Right renal pelvis (tissue), 4 donors: ENCODE measurements at places on chromosomes 4 and X.

GRCh38 chr4:40515398-40516293 is 114.0 kb downstream of the RBM47 start:
- DNase-seq = no peak

DNA sequence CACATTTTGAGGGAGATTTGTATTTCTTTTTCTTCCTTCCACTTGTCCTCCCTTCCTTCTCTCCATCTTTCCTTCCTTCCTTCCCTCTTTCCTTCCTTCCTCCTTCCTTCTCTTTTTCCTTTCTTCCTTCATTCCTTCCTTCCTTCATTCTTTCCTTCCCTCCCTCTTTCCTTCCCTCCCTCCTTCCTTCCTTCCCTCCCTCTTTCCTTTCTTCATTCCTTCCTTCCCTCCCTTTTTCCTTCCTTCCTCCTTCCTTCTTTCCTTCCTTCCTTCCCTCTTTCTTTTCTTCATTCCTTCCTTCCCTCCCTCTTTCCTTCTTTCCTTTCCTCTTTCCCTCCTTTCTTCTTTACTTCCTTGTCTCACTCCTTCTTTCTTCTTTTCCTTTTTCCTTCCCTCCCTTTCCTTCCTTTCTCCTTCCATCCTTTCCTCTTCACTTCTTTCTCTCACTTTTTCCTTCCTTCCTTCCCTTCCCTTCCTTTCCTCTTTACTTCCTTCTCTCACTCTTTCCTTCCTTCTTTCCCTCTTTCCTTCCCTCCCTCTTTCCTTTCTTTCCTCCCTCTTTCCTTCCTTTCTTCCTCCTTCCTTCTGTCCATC is 74.4 kb downstream of the DHRSX start:
- no peak for DNase-seq

DNA sequence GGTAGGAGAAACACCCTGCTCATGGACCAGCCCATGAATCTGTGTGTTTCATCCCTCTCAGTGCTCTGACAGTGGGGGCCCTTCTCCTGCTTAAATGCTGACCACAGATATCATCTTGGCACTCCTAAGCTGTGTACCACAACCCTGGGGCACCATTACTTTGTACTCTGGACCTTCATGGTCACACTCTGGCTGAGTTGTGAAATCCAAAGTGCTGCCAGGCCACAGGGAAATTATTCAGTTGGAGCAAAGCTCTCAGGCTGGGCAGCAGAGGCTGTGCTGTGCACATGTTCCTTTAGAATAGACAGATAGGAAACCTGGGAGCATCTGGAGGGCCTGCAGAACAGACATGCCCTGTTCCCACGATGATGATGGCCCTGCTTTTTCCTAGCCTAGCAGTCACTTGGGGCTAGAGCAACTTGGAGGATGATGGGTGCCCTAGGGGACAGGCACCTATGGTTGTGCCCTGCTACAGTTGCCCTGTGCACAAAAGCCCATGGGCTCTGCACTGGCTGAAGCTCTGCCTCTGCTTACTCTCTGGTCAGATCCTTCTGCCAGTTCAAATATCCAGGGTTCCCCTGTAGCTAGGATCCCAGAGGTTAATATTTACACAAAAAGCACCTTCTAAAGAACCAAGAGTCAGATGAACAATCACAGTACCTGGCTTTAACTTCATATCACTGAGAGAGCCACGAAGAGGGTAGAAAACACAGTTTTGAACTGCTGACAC is 48.5 kb upstream of the CDX4 start:
- no peak for DNase-seq

DNA sequence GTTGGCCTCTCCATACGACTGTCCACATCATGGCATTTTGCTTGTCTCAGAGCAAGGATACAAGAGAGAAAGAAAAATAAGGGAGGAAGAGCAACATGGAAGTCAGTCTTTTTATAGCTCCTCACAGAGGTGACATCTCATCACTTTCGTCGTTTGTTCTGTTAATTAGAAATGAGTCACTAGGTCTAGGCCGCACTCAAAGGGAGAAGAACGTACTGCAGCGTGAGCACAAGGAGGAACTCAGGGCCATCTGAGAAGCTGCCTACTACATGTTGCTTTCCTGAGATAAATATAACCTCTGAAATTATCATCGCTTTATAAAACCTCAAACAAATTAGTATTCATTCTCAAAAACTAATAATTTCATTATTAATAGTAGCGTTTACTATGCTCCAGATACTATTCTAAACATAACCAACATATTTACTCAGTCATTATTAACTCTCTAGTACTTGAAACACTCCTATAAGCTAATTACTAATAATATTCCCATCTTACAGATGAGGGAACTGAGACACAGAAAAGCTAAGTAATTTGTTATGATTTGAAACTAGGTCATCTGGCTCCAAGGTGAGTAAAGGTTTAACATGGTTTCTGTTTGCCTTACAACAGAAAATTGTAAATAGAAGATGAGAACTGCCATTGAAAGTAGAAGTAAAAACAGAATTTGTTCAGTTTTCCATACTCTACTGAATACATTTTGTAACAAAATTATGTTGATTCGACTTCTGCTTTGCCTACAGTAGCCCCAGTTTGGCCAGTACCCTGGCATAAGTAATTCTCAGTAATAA is 213.2 kb upstream of the UGT8 start:
- DNase-seq = no peak

- no peak for DNase-seq
These were observed 18.8 kb upstream of the TBC1D8B start for GRCh38 chrX:106783716-106784115.

- DNase-seq = no peak
These were observed 151.9 kb upstream of the DIPK2B start for GRCh38 chrX:45352611-45353010.

GRCh38 chr4:181281451-181281850 is 961.8 kb upstream of the TENM3 start:
- DNase-seq = no peak

DNA sequence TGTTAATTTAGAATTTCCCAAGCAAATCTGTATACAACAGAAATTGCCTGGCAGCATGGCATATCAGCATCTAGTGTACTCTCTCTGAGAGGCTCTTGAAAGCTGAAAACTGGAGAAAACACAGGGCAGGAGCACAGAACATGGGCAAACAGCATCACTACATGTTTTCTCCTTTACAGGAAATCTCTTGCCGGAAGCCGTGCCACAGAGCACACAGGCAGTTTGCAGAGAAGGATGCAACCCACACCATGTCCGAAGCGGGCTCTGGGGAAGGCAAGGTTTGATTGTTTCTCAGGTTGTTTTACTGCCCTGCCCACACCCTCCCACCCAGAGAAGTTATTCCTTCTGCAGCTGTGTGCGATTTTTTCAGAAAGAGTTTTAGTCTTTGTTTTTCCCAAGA is 41.1 kb upstream of the FAM9C start:
- no peak for DNase-seq
